ENCODE measurements at places on chromosomes 13 and 19.

DNA sequence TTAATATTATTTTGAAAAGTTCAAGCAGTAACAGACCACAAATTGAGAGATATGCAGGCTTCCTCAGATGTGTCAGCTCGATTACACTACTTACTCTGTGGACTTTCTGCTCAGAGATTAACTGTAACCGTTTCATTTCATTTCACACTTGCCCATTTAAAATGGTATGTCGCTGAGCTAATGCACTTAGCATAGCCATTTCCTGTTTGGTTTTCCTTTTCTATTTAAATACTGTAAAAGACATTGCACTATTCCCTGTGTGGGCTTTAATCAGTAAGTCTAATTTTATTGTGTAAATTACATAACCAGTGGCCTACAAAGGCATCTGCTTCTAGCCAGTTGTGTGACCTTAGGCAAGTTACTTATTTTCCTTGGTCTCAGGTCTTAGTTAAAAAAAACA lies 237.6 kb downstream of the LACC1 start:
- peak; percentile 78 for DNase-seq

- DNase-seq, result no peak
Observed at GRCh38 chr13:98755116-98755515, 2.6 kb upstream of the SLC15A1 start.

DNA sequence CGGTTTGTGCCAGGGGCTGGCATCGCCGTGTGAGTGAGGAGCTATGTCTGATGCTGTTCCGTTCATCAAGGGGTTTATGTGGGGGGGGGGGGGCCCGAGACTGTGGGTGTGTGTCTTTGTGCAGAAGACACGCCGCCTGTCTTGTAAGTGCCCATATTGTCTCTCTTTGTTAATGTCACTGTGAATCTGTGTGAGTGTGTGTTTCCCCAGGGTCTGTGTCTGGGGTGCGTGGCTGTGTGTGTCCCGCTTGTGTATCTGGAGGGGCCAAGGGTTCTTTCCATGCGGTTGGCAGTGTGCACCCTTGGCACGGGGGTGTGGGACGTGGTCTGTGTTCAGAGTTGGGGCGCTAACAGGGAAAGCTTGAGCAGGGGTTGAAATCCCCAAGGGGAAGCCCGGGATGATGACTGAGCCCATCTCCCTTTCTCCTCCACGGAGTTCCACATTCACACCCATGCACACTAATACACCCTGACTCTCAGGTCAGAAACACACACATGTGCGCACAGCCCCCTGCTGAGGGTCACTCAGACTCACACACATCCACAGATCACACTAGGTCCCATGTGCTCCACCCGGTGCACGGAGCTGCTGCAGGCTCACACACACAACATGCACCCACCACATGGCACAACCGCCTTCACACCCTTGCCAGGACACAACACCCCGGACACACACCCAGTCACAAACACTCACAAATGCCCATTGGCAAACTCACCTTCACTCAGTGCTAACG lies 1.8 kb downstream of the NCAN start:
- no peak for DNase-seq

DNA sequence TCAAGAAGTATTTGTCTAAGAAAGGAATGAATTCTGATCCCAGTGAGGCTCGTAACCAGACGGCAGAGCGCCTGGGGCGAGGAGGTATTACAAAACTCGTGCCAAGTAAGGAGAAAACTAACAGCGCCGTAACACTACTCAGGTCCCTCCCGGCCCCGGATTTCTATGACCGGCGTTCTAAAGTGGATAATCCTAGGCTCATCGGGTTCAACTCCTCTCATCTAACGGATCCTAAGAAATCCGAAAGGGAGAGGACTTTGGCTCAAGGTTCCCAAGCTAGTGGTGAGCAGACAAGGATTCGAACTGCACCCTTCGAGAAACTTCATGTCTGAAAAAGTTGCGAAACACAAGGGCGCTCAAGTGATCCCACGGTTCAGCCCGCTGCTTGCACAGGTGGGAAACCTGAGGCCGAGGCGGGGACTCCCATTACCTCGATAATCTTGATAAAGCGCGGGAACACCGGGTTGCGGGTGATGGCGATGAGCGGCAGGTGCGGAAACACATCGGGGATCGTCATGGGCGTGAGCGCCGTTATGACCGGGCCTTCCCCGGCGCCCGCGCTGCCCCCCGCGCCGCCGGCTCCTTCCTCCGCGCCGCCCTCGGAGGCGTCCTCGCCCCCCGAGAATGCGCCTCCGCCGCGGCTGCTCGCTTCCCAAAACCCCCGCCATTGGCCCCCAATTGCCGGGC lies 529 bp downstream of the LONP1 start:
- peak; percentile 53 for DNase-seq

DNA sequence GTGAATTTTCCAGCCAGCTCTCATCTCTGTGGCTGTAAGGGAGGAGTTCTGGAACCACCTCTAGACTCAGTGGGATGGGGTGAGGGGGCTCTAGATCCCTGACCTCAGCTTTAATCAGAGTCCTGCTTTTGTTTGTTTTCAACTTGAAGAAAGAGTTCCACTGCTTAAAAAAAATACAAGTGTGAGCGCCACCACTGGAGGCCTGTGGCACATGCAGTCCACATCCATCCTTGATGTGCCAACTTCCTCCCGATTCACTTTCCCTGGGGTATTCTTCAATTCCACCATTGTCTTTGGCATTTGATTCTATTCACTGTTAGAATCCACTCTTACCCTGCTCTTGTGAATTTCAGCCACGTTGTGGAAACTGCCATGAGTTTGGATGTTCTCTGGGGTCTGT lies 62.4 kb upstream of the GJB6 start:
- DNase-seq, result no peak

GRCh38 chr13:75170311-75170710 lies 311.7 kb downstream of the TBC1D4 start:
- no peak for DNase-seq

DNA sequence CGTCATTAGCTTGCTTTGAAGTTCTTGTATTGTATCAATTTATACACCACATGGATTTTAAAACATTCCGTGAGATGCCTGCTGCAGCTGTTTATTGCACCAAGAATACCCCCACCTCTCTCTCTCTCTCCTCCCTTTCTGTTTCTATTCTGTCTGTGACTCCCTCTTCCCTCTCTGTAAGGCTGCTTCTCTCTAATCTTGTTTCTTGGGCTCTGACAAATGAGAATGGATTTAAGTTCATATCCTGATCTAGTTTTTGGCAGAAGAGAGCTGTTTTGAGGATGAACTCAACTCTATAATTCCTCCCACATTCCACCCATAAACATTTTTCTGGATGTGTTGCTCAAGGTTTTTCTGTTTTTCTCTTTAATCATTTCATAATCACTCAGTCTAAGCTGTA lies 144.3 kb upstream of the FRY start:
- DNase-seq, result no peak

DNA sequence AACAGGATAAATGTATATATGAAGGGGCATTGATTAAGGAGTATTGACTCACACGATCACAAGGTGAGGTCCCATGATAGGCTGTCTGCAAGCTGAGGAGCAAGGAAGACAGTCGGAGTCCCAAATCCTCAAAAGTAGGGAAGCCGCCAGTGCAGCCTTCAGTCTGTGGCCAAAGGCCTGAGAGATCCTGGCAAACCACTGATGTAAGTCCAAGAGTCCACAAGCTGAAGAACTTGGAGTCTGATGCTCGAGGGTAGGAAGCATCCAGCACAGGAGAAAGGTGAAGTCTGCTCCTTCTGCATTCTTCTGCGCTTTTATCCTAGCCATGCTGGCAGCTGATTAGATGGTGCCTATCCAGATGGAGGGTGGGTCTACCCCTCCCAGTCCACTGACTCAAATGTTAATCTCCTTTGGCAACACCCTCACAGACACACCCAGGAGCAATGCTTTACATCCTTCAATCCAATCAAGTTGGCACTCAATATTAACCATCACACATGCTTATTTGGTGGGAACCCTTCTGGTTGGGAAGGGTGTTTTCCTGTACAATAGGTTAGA lies 55.1 kb downstream of the SLAIN1 start:
- DNase-seq, result no peak

DNA sequence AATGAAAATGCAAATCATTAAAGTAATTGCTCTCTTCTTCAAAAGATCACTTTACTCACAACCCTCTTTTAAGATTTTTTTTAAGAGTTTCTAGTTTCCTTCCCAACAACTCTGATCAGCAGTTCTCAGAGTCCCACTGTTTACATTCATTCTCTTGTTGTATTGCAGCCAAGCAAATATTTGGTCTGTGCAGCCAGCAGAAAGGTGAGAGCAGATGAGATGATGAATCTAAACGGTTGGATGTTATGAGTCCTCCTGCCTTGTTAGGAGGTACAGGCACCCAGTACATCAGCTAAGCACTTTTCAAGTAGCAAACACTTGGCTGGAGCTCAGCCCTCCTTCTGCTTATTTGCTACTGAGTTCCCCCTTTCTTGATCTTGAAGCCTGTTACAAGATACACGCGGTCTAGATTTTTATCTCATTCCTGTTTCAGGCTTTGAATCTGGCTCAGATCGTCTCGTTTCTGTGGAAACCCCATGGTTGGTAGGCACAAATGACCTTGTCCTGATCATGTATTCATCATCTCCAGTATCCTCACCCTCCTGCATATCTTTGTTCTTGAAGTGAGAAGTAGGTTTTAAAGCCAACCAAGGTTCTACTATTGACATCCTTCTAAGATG lies 300.7 kb downstream of the DCT start:
- DNase-seq, result no peak

DNA sequence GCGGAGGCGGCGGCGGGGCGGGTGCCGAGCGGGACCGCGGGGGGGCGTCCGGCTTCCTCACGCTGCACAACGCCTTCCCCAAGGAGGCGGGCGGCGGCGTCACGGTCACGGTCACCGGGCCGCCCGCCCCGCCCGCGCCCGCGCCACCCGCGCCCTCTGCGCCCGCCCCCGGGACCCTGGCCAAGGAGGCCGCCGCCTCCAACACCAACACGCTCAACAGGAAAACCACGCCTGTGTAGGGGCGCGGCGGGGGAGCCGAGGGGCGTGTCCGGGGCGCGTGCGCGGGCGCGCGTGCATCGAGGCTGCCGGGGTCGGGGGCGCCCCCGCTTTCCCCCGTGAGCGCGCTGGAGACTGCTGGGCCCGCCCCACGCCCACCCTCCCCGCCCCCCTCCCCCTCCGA lies 8.8 kb upstream of the CACNG6 start:
- no peak for DNase-seq

- DNase-seq, result no peak
Observed at GRCh38 chr19:29965492-29965891, 23.5 kb downstream of the URI1 start.

- DNase-seq, result no peak
Observed at GRCh38 chr19:4878491-4878968, 11.1 kb upstream of the PLIN3 start.

DNA sequence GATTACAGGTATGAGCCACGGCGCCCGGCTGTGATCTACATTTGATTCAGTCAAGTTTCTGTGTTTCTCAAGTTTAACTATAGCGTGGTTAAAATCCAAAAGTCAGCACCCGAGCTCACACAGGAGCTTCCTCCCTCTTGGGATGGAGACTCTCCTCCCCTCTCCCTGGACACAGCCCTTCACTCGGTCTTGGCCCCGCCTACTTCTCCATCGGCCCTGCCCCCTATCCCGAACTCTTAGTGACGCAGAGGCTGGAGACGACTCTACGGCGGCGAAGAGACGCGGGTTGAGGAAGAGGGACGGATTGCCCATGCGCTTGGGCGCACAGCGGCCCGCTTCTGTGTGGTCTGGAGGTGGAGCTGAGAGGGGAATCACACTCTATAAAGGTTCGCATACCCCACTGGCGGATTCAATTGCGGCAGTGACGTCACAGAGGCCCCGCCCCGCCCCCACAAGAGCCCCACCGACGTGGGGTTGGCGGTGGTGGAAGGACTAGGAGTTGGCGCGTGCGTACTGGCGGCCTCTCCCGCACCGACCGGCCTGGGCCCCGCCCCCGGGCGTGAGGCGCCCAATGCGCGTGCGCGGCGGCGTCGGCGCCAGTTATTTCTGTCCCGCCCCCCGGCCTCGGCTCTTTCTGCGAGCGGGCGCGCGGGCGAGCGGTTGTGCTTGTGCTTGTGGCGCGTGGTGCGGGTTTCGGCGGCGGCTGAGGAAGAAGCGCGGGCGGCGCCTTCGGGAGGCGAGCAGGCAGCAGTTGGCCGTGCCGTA lies at the start of gene TRIM28:
Gene TRIM28 (plus strand): TSS at position 239 of the 765 bp plus-strand sequence. CDS start 694 bp downstream, outside the sequence.
- DNase-seq, result no peak

DNA sequence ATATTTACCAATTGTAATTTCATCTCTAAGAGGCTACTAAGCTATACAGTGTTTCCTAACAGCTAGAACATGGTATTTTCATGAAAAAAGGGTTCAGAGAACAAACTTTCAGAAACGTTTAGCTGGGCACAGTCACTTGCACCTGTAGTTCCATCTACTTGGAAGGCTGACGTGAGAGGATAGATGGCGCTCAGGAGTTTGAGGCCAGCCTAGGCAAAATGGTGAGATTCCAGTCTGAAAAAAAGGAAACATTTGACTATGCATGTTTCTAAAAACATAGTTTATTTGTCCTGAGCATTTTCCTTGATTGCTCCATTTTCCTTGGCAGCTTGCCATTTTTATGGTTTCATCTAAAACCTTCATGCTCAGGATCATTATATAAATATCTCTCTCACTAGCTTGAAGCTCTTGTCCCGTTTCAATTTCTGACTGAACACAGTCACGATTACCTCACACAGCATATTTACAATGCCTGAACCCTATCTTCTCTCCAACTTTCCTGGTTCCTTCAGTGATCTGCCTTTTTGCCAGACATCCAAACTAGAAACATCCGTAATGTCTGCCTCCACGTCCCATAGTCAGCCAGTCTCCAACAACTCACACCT lies 200.8 kb downstream of the RGCC start:
- no peak for DNase-seq

- peak; percentile 96 for DNase-seq
Observed at GRCh38 chr19:9130965-9131364, 4.2 kb upstream of the OR7G3 start.

DNA sequence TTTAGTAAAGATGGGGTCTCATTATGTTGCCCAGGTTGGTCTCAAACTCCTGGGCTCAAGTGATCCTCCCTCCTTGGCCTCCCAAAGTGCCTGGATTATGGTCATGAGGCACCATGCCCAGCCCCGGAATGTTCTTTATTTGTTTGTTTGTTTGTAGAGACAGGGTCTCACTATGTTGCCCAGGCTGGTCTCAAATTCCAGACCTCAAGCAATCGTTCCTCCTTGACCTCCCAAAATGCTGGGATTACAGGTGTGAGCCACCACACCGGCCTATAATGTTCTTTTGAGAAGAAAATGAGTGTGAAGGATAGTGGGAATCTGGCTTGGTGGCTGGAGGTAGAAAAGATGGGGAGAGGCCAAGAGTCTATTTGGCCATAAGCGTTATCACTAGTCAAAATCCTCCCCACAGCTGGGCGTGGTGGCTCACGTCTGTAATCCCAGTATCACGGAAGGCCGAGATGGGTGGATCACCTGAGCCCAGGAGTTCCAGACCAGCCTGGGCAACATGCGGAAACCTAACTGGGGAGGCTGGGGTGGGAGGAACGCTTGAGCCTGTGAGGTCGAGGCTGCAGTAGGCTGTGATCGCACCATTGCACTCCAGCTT lies 5.2 kb upstream of the BBC3 start:
- DNase-seq, result no peak

- DNase-seq, result no peak
Observed at GRCh38 chr13:45702088-45702487, at the start of gene CBY2. Gene CBY2, plus strand, starts transcription at chr13:45702320. Its CDS starts 71 bp downstream, at chr13:45702391.

GRCh38 chr13:104737713-104738112 lies 1671.5 kb upstream of the SLC10A2 start:
- no peak for DNase-seq

Measured in OCI-M1 (cell line).